ENCODE measurements at places on chromosomes 5 and 9.

DNA sequence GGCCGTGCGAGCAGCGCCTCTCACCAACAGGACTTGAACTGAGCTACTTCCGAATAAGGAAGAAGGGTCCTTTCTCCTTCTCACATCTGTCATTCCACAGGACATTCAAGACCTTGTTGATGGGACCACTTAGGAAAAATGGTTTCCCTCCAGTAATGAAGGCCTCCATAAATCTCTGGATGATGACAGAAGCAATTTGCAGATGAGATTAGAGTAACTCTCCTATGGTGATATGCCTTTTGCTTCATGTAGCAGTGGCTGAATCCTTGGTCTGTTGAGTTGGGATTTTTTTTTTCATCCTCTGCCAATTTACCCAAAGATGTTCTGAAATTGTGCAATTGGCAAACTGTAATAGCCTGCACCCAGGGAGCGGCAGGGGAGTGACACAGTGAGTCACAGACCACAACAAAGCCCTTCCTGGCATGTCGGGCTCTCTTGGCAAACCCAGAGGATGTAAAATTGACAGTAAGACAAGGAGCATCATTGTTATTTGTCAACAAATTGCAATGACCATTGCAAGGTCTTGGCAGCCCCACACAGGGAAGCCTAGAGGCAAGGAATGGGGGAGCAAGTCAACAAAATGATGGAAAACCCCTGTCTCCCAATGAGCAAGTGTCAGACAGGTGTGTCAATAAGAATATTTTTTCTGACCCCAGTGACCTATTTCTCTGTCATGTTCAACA lies 275.9 kb downstream of the ACTL7B start:
- peak; percentile 69 for DNase-seq

GRCh38 chr9:28547527-28547926 lies 974.2 kb upstream of the C9orf72 start:
- DNase-seq, result no peak

DNA sequence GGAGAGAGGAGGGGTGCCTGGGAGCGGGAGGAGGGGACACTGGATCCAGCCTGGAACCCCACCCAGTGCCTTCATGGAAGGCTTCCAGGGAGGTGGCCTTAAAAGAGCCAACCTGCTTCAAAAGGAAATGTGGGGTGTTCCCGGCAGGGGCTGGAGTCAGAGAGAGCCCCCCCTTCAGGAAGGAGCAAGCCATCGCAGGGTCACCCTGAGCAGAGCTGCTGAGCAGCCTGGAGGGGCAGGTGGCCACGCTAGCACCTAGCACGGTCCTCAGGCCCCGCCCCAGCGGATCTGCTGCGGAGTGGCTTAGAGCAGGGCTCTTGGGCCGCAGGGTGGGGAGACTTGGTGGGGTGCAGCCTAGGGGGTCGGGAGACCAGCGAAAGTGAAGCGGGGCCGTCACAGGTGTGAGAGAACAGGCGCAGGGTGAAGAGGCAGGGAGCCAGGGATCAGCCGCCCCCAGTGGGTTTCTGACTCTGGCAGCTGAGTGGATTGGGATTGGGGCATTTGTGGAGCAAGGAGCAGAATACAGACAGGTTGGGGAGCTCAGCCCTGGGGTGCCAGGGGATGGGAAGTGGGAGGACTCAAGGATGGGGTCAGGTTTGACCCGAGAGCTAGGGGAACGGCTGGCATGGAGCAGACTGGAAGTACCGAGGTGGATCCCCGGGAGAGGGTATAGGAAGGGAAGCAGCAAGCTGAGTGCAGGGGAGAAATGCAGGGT lies 1.5 kb downstream of the LCN2 start:
- DNase-seq, result no peak

- no peak for DNase-seq
Measured at GRCh38 chr5:51398875-51399642, 15.8 kb downstream of the ISL1 start.

GRCh38 chr5:77683171-77683732 lies 44.7 kb upstream of the OTP start:
- DNase-seq, result peak; percentile 31

GRCh38 chr9:2621722-2622460 lies at the start of gene VLDLR:
VLDLR (plus strand) TSS chr9:2621787; CDS start chr9:2622190, 403 bp downstream.
- DNase-seq, result peak; percentile 11

DNA sequence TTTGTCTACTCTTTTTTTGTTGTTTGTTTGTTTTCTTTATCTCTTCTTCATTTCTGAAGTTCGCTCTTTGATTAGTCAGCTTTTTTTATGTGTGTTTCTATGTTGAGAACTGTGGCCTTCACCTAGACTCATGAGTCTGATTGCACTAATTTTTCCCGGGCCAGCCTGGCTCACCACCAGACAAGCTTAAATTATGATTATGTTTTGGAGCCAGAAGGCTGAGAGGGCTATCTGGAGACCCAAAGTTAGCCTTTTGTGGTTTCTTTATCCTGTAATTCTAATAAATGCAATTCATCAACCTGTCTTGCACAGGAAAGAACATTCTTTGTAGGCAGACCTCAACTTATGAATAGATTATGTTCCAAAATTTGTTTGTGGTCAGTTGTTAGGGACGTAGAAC lies 20.8 kb upstream of the ACTBL2 start:
- DNase-seq, result no peak

DNA sequence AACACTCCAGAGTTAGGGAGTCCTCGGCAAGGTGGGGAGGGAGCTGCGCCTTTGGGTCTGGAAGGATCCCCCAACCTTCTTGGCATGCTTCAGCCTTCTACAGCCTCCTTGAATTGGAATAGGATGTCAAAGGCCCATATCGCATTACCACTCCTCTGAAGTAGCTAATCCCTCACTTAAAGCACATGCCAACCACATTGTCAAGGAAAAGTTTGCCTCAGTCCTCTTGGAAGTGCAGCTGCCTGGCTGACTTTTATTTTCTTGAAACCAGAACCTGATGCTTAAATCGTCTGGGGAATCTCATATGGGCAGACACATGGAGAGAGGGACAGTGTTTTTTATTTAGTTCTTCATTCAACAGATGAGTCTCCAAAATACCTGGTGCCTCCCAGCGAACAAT lies 14.5 kb downstream of the CXCL14 start:
- DNase-seq, result no peak

DNA sequence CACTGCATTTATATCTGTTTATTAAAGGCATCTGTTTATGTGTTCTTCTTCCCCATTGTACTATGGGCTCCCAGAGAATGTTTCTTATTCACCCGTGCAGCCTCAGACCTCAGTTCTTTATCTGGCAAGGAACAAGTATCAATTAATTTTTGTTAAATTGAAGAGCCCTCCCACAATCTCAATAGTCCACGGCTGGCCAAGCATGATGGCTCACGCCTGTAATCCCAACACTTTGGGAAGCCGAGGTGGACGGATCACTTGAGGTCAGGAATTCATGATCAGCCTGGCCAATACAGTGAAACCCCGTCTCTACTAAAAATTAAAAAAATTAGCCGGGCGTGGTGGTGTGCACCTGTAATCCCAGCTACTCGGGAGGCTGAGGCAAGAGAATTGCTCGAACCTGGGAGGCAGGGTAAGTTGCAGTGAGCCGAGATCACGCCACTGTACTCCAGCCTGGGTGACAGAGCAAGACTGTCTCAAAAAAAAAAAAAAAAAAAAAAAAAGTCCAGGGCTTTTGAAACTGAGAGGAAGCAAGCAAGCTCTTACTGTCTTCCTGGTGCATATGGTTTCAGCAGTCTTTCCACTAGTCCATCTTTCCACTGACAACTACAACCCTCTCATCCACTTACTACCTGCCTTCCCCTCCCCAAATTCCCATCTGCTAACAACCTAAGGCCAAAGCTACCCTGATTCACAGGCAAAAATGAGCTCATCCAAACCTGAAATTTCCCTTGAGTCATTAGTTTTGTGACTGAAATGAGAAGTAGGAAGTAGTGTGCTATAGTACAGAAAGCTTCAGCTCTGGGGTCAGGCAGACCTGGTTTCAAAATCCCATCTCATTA lies 2.3 kb upstream of the HK3 start:
- no peak for DNase-seq

GRCh38 chr5:56269216-56269927 lies 36.2 kb upstream of the ANKRD55 start:
- DNase-seq, result peak; percentile 68

DNA sequence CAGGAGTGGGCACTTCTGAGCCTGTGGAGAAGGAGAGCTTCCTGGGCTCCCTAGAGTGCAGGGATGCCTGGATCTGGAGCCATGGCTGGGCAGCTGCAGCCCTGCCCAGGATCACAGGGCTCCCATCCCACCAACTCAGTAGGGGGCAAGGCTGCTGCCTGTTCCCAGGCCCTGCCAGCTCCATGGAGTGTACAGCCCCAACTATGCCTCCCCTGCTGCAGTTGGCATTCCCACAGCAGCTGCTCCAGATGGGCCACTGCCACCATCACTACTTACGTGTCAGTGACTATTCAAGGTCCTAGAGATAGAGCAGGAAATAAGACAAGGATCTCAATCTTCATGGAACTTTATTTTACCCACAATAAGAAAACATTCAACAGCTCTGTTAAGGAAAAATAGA lies 107.1 kb upstream of the TNPO1 start:
- DNase-seq, result no peak

DNA sequence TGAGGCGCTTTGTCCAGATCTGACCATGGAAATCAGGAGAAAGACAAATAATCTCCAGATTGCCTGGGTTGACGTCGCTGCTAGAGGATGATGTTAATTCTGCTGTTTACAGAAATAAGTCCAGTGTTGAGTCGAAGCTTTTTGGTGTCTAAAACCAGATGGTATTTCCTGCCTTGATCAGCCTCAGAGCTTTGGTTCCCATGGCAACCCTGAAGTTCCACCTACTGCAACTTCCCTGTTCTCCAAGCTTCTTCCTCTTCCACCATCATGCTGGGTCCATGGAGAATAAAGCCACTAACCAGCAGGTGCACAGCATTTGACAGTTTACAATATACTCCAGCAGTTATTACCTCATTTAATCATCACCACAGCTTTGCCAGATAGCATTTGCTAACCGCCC lies 18.0 kb upstream of the GABBR2 start:
- DNase-seq, result peak; percentile 31

- no peak for DNase-seq
Measured at GRCh38 chr9:76419782-76420380, 25.7 kb upstream of the RFK start.

DNA sequence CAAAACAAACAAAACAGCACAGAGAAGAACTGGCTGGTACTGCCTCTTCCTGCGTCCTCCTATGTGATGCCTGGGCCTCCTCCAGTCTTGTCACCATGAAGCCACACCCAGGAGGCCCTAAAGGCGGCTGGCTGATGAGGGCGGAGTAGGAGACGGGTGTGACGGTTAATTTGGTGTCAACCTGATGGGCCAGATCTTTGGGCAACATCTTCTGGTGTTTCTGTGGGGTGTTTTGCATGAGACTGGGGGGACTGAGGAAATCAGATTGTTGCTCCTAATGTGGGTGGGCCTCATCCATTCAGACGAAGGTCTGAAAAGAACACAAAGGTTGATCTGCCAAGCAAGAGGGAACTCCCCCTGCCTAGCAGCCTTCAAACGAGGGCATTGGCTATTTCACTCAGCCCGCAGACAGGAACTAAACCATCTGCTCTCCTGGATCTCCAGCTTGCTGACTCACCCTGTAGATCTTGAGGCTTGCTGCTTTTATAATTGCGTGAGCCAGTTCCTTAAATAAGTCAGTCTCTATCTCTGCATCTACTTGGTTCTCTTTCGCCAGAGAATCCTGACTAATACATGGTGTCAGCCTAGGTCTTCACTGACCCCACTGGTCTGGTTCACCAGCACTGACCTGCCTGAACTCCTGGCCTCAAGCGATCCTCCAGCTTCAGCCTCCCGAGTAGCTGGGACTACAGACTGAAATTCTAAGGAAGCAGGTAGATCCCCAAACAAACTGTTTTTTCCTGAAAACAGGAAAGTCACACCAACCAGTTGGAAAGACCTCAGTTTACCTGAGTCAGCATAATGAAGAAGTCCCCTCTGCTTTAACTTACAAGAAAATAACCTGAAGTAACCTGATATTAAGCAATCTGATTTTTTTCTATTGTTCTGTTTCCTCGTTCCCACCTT lies 12.8 kb upstream of the ZFP62 start:
- no peak for DNase-seq

GRCh38 chr5:77791356-77791755 lies 15.2 kb upstream of the TBCA start:
- DNase-seq, result no peak

DNA sequence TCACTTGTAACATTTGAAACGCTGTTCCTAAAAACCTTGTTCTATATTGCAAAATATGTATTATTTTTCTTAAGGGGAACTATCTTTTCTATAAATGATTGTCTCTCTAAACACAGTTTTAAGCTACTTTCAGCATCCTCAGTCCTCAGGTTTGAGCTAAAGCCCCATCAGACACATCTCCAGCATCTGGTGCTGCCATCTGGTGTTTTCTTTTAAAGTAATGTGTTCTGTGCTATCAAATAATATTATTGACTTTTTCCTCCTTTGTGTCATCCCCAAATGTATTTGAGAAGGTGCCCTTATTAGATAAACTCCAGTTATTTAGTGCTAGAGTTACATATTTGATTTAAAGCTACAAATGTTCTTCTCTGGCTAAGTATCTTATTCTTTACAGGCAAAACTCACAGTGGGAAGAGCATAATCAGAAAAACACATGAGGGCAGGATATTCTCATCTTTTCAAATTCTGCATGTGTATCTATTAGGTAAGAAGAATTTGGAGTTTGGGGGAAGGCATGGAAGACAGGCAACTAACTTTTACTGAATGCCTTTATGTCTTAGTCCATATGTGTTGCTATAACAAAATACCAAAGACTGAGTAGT lies 27.5 kb downstream of the ZNF474 start:
- DNase-seq, result peak; percentile 47

DNA sequence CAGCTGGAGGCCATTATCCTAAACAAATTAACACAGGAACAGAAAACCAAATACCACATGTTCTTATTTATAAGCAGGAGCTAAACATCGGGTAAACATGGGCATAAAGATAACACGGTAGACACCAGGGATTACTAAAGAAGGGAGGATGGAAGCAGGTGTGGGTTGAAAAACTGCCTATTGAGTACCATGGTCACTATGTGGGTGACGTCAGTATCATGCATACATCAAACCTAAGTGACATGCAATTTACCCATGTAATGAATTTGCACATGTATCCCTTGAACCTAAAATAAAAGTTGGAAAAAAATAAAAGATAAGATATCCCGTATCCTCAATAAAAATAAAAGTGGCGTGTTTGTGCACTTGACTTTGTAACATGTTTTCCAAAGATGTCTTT lies 88.8 kb downstream of the DOCK8 start:
- no peak for DNase-seq

DNA sequence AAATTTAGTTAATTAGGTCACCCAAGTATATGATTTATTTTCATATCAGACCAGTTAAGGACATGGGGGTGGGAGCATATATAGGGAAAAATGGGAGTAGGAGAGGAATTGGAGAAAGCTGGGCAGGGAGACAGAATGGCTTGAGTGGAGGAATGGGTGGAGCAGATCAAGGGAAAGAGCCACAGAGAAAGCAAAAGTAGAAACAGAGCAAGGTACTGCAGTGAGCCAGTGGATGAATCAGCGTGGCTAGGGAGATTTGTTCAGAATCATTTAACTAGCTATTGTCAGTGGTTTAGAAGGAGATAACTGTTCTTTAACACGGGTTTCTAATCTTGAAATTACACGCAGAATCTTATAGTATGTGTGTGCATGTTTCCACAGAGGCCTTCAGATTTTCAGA lies 37.4 kb downstream of the SNX24 start:
- DNase-seq, result peak; percentile 6

GRCh38 chr5:106397700-106398099 lies 1273.0 kb downstream of the EFNA5 start:
- peak; percentile 77 for DNase-seq

GRCh38 chr5:66477596-66477995 lies 118.6 kb upstream of the MAST4 start:
- DNase-seq, result no peak

GRCh38 chr5:158084292-158084691 lies 225.3 kb upstream of the CLINT1 start:
- DNase-seq, result no peak

- peak; percentile 96 for DNase-seq
Measured at GRCh38 chr5:141524604-141525597, 36.0 kb downstream of the PCDHGC5 start.
